Renal pelvis (tissue), 12 donors: ENCODE measurements at places on chromosomes 13 and 19.

GRCh38 chr19:1512671-1513498 is at the start of gene ADAMTSL5:
TSS of gene ADAMTSL5 (minus strand) at chr19:1513019. CDS start at chr19:1510943, 2,076 bp downstream.
- no peak for DNase-seq

DNA sequence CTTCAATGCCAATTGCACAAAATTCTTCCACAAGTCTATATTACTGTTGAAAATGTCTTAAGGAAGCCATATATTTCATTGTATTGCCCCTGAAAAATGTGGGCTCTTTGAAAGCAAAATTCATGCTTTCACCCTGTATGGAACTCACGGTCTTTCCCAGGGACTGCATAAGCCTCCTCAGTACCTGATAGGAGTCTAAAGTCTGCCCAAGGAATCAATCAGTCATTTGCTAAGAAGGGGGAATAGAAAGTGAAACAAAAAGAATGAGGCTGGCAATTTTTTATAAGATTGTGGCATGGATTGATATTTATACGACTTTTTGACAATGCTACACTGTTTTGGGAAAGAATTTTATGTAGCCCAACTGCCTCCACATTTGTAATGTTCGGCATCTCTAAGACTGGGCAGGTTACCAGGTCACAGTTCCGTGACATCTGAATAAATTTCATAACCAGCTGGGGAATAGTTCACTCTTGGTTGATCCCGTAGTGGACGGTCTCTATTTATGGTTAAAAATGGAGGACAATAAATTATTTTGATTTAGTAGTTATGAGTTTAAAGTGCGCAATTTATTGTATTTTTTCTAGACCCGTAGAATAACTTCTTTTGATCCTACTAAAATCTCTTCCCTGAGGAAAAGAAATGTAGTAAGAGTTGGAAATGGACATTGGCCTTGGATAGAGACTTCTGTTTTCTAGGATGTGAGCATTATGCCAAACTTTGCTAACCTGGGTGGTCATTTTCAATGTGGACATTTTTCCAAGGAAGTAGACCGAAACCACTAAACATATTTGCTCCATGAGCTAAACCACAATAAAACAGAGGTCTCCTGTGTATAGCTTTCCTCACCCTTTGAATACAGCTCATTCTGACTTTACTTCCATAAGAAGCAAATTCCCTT is 1585.4 kb downstream of the EFNB2 start:
- peak; percentile 28 for DNase-seq

- no peak for DNase-seq
These were observed 34.1 kb downstream of the CRTC1 start for GRCh38 chr19:18717601-18718000.

GRCh38 chr13:23921451-23921888 is 24.2 kb upstream of the C1QTNF9B start:
- peak; percentile 66 for DNase-seq

DNA sequence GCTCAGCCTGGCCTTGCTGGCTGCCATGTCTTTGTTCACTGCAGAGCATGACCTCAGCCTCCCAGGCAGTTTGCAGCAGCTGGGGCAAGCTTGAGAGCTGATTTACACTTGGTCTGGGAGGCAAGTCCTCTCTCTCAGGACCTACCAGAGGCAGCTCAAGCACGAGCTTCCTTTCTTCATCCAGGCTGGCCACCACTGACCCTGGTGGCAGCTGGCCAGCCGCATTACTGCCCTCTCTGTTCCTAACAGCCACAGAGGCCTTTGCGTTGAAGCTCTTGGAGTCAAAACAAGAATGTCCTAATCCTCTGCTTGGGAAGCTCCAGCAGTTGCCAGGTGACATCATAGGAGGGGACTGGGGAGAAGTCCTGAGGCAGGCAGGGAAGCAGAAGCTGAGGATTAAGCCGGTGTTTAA is 85.7 kb downstream of the NUFIP1 start:
- DNase-seq: no peak

DNA sequence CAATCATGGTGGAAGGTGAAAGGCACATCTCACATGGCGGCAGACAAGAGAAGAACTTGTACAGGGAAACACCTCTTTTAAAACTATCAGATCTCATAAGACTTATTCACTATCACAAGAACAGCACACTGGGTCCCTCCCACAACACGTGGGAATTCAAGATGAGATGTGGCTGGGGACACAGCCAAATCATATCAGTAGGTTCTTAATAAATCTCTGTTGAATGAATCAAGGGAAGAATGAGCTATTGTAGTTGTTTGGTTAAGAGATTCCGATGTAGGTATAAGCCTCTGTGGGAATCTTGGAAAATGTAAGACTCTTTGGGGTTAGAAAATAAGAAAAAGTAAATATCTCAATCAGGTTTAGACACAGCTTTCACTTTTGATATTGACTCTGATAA is 400.2 kb downstream of the KCNRG start:
- DNase-seq: no peak

- peak; percentile 76 for DNase-seq
These were observed 129.2 kb upstream of the PEG3 start for GRCh38 chr19:56969759-56970178.

GRCh38 chr13:31227063-31227462 is 27.3 kb downstream of the B3GLCT start:
- no peak for DNase-seq

DNA sequence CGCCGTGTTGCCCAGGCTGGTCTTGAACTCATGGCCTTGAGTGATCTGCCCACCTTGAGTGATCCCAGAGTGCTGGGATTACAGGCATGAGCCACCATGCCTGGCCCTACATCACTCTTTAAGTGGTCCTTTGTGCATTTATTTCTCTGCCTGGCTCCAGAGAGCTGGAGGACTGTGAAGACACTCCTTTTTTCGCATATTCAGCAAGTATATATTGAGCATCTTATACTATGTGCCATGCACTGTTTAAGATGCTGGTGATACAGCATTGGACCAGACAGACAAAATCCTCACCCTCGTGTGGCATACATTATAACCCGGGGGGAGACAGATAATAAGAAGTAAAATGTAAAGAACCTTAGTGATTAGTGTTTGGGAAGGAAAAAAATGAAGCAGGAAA is 66.8 kb upstream of the NPAS1 start:
- DNase-seq: no peak

- no peak for DNase-seq
These were observed 3.3 kb downstream of the GNA11 start for GRCh38 chr19:3097442-3097871.

GRCh38 chr13:109000207-109000606 is 370.8 kb downstream of the MYO16 start:
- DNase-seq: no peak

GRCh38 chr13:27280009-27280656 is 9.5 kb downstream of the RASL11A start:
- no peak for DNase-seq

- no peak for DNase-seq
These were observed 35.0 kb upstream of the TNFSF11 start for GRCh38 chr13:42538996-42539395.

DNA sequence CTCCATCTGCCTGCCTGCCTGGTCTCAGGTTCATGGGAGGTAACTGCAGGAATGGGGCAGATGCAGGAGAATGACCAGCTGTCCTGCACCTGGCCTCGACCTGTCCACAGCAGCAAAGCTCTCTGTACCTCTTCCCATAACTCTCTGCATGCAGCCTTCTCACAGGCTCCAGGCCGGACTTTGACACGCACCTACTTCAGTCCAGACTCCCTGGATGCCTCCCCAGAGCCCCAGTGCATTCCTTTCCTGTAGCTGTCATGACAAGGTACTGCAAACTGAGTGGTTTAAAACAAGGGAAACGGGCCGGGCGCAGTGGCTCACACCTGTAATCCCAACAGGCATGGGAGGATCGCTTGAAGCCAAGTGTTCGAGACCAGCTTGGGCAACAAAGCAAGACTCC is 3.3 kb downstream of the NANOS2 start:
- DNase-seq: no peak

- DNase-seq: no peak
These were observed at the start of gene LILRA2 for GRCh38 chr19:54573330-54573872. TSS of gene LILRA2 (plus strand) at chr19:54573790. CDS start at chr19:54573879, 89 bp downstream.
